ENCODE measurements at places on chromosomes 12 and 14. TPM values are rescaled to one million over a fixed set of nuclear protein-coding genes. Genes with fewer than 3 reads are reported as not detected.

Gene PLEKHG7
- 0.54 TPM for polyA plus RNA-seq

Gene TMPRSS12
- polyA plus RNA-seq = 0.01 TPM

Gene PTPRQ
- polyA plus RNA-seq = 1.1 TPM

Gene TIGAR
- polyA plus RNA-seq = 5.0 TPM

Gene RDH5
- 56.7 TPM for polyA plus RNA-seq

Gene KIF21A
- polyA plus RNA-seq = 35.5 TPM

Gene KRT2
- polyA plus RNA-seq = 0.54 TPM

Gene EPS8
- 61.6 TPM for polyA plus RNA-seq

Gene ZBTB42
- polyA plus RNA-seq = 6.0 TPM

Gene SAMD15
- polyA plus RNA-seq = 1.6 TPM

Gene IL31
- polyA plus RNA-seq = not detected
